ENCODE measurements at places on chromosomes 6 and 20. TPM values are rescaled to one million over a fixed set of nuclear protein-coding genes. Genes with fewer than 3 reads are reported as not detected.

ZC2HC1B gene
- not detected for total RNA-seq

GPRC6A gene
- total RNA-seq: not detected

SLC32A1 gene
- not detected for total RNA-seq

NMBR gene
- total RNA-seq: not detected

C20orf202 gene
- not detected for total RNA-seq

TCF19 gene
- total RNA-seq: 2.0 TPM

KIF6 gene
- under 0.01 TPM for total RNA-seq

TSPYL4 gene
- total RNA-seq: 5.4 TPM

OR2H2 gene
- not detected for total RNA-seq

TNFRSF6B gene
- total RNA-seq: 0.65 TPM

TGIF2 gene
- 7.7 TPM for total RNA-seq

NR2E1 gene
- total RNA-seq: not detected

DDX43 gene
- total RNA-seq: 0.55 TPM

SLC22A7 gene
- total RNA-seq: not detected

PROKR2 gene
- total RNA-seq: not detected

DEFB124 gene
- total RNA-seq: not detected

IPCEF1 gene
- total RNA-seq: 0.43 TPM

RNF39 gene
- not detected for total RNA-seq

ULBP3 gene
- 12.1 TPM for total RNA-seq

DNAH8 gene
- 0.09 TPM for total RNA-seq

CST4 gene
- total RNA-seq: 0.43 TPM

BTBD3 gene
- total RNA-seq: 22.8 TPM

AGPAT4 gene
- 9.3 TPM for total RNA-seq

HLA-DOA gene
- under 0.01 TPM for total RNA-seq

CLVS2 gene
- total RNA-seq: under 0.01 TPM

KIF25 gene
- total RNA-seq: not detected

OXT gene
- 0.18 TPM for total RNA-seq

SLC24A3 gene
- 1.6 TPM for total RNA-seq

TP53TG5 gene
- under 0.01 TPM for total RNA-seq

GHRH gene
- total RNA-seq: not detected

ACTL10 gene
- total RNA-seq: 1.9 TPM

IL17F gene
- not detected for total RNA-seq

DYNLT2 gene
- total RNA-seq: 0.65 TPM

COX4I2 gene
- total RNA-seq: not detected

CCN2 gene
- 25.3 TPM for total RNA-seq

GRM1 gene
- under 0.01 TPM for total RNA-seq

CCN6 gene
- total RNA-seq: not detected

ABCF1 gene
- total RNA-seq: 33.4 TPM

ENPP3 gene
- total RNA-seq: 0.37 TPM

RBPJL gene
- total RNA-seq: not detected

EDN1 gene
- total RNA-seq: 2.0 TPM

MYLK4 gene
- total RNA-seq: 0.57 TPM

PRL gene
- not detected for total RNA-seq

FAM83C gene
- not detected for total RNA-seq

OLIG3 gene
- not detected for total RNA-seq

VSTM2L gene
- total RNA-seq: 1.1 TPM

MYBL2 gene
- total RNA-seq: 0.71 TPM

SLCO4A1 gene
- 0.09 TPM for total RNA-seq

CAGE1 gene
- total RNA-seq: 0.09 TPM

SLC52A3 gene
- total RNA-seq: not detected

TULP4 gene
- total RNA-seq: 107 TPM

GJA10 gene
- total RNA-seq: not detected

RNF144B gene
- 0.28 TPM for total RNA-seq

NKAPL gene
- 1.8 TPM for total RNA-seq

OTOR gene
- not detected for total RNA-seq

SYTL3 gene
- 4.2 TPM for total RNA-seq

ZBP1 gene
- not detected for total RNA-seq

SNAI1 gene
- total RNA-seq: 0.92 TPM

BPIFB2 gene
- not detected for total RNA-seq
